ENCODE measurements at places on chromosomes 12 and 14.

DNA sequence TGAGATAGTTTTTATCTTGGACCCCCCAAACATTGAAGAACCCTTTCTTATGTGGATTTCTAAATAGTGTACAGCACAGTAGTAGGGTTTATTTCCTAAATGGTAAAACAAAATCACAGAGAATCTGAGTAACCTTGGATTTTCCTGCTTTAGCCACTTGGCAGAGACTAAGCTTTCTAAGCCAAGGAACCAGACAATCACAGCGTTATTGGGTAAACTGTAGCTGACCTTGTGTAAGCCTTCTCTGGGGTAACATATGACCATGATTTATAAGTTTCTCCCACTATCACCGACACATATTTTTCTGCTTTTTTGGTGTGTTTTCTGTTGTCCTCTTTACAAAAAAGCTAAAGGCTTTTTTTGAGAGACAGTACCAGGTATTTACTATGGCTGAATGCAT lies 136.3 kb upstream of the PZP start:
- H3K27me3 ChIP-seq = no peaks in the 10 kb centered on the region
- no peaks in the 10 kb centered on the region for H3K4me1 ChIP-seq
- H3K27ac ChIP-seq = no peak overlapping the region
- no peaks in the 10 kb centered on the region for H3K36me3 ChIP-seq
- no peak overlapping the region for H3K4me3 ChIP-seq

DNA sequence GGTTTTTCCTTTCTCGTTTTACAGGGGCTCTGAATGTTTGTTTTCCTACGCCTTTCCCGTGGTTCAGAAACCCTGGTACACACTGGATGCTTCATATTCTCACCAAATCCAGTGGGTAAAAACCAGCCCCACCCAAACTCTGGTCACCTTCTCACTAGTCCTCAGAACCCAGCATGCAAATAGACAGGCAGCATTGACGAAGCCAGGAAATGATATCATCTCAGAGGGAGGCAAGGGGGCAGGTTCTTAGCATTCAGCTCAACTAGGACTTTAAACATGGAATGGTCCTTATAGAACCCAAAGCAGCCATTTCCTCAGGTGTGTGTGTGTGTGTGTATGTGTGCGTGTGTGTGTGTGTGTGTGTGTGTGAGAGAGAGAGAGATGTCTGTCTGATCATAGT lies 142.0 kb downstream of the KCNK10 start:
- H3K27me3 ChIP-seq = peaks cover 2% of the 10 kb centered on the region
- H3K36me3 ChIP-seq = no peaks in the 10 kb centered on the region
- H3K4me3 ChIP-seq = no peak overlapping the region
- H3K4me1 ChIP-seq = no peaks in the 10 kb centered on the region
- DNase-seq = no peak
- no peak overlapping the region for H3K27ac ChIP-seq

DNA sequence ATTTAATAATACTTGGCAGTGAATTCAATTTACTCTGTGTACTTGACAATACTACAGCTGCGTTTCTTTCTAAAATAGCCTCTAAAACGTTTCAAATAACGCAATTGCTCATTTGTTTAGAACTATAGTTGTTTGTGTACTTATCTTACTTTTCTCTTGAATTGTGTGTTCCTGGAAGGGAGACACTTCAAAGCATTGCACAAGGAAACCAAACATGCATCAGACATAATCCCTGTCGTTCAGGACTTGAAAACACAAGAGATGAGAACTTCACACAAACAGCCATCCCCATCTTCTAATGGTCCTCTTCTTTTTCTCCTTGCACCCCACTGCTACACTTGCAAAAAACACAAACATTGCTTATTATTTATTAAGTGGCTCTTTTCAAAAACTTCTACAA lies 38.5 kb downstream of the PTGER2 start:
- H3K36me3 ChIP-seq = no peaks in the 10 kb centered on the region
- no peaks in the 10 kb centered on the region for H3K4me1 ChIP-seq
- no peak overlapping the region for H3K4me3 ChIP-seq
- H3K27ac ChIP-seq = no peak overlapping the region
- no peaks in the 10 kb centered on the region for H3K27me3 ChIP-seq
- no peak for DNase-seq

GRCh38 chr12:121145221-121145620 lies 12.5 kb downstream of the P2RX7 start:
- H3K4me1 ChIP-seq = no peaks in the 10 kb centered on the region
- no peaks in the 10 kb centered on the region for H3K36me3 ChIP-seq
- no peak overlapping the region for H3K4me3 ChIP-seq
- H3K27ac ChIP-seq = no peak overlapping the region

DNA sequence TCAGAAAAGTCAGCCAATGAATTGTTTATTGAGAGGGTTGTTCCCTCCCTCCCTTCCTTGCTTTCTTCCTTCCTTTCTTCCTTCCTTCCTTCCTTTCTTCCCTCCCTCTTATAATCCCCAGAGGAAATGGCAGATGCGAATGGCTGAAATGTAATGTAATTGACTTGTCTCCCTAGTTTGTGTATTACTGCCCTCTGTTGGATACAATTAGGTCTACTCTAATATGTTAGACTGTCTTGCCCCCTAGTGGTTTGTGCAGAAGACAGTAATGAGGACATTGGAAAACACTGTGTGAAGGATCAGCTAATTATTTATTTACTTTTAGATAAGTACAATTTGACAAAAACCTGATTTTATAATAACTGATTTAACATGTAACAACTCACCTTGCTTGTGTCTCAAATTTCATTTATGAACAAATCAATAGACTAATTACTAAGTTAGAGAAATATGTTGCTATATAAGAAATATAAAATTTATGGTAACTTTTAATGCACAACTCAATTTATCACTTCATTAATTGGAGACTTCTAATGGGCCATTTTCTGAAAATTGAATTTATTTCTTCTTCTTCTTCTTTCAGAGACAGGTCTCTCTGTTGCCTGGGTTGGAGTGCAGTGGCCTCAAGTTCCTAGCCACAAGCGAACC lies 229.8 kb upstream of the LRIG3 start:
- no peaks in the 10 kb centered on the region for H3K36me3 ChIP-seq
- peak; percentile 71 for DNase-seq
- H3K4me1 ChIP-seq = no peaks in the 10 kb centered on the region

DNA sequence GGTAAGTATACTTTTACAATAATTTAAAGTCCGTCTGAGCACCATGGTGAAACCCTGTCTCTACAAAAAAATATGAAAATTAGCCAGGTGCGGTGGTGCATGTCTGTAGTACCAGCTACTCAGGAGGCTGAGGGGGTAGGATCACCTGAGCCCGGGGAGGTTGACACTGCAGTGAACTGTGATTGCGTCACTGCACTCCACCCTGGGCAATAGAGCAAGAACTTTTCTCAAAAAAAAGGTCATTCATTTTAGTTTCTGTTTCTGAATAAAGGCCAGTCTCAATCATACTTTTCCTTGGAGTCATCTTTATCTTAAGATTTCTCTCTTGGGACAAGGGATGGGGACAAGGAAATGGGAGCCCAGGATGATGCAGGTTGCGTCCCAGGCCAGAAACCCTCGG lies 12.9 kb downstream of the ANKRD13A start:
- H3K27ac ChIP-seq = no peak overlapping the region
- H3K4me3 ChIP-seq = no peak overlapping the region
- H3K4me1 ChIP-seq = no peaks in the 10 kb centered on the region
- H3K27me3 ChIP-seq = no peaks in the 10 kb centered on the region
- no peaks in the 10 kb centered on the region for H3K36me3 ChIP-seq

- no peaks in the 10 kb centered on the region for H3K27me3 ChIP-seq
- H3K36me3 ChIP-seq = no peaks in the 10 kb centered on the region
- no peak for DNase-seq
- H3K4me3 ChIP-seq = no peak overlapping the region
- H3K4me1 ChIP-seq = no peaks in the 10 kb centered on the region
These were observed 38.1 kb downstream of the SMOC1 start for GRCh38 chr14:69917287-69917686.

GRCh38 chr12:58888131-58888783 lies 32.0 kb downstream of the LRIG3 start:
- no peak overlapping the region for H3K4me3 ChIP-seq
- no peaks in the 10 kb centered on the region for H3K4me1 ChIP-seq
- H3K27me3 ChIP-seq = no peaks in the 10 kb centered on the region
- no peak for DNase-seq
- peaks cover 15% of the 10 kb centered on the region for H3K36me3 ChIP-seq
- H3K27ac ChIP-seq = no peak overlapping the region

DNA sequence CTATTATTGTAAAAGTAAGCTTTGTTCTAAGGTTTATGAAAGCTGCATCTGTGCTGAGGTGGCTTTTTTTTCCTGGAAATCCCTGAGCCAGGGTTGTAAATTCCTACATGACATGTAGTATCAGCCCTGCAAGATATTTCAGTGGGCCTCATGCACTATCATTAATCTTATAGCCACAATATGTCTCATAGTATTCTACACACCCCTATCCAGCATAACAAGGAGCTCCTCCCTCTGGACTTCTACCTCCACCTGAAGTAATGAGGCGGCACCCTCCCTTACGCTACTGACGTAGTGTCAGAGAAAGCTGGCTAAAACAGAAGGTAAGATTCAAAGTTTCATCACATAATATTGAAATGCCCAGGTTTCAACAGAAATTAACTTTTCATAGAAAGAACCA lies 35.5 kb downstream of the SLC5A8 start:
- H3K27ac ChIP-seq = no peak overlapping the region
- no peak overlapping the region for H3K4me3 ChIP-seq
- no peaks in the 10 kb centered on the region for H3K27me3 ChIP-seq
- no peaks in the 10 kb centered on the region for H3K4me1 ChIP-seq
- no peaks in the 10 kb centered on the region for H3K36me3 ChIP-seq

DNA sequence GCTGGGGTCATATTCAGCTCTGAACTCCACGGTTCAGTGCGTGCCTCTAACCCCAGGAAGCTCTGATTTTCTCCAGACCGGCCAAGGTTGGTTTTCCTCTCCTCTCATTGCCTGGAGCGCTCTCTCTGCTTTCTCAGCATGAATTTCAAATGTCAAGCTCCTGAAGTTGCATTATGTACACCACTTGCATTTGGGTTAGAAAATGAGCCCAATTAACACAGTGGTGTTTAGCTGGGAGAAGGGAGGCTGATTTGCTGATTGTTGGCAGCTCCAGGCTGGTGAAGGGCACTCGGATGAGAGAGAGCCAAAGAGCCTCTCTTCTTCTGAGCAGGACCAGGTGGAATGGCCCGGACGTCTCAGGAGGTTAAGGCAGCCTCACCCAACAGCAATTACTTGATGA lies 570.9 kb downstream of the VRK1 start:
- no peaks in the 10 kb centered on the region for H3K36me3 ChIP-seq
- no peak overlapping the region for H3K4me3 ChIP-seq
- no peaks in the 10 kb centered on the region for H3K4me1 ChIP-seq
- no peak overlapping the region for H3K27ac ChIP-seq
- H3K27me3 ChIP-seq = no peaks in the 10 kb centered on the region

GRCh38 chr12:26746121-26746714 lies 86.8 kb downstream of the ITPR2 start:
- H3K27ac ChIP-seq = no peak overlapping the region
- peak; percentile 2 for DNase-seq
- no peaks in the 10 kb centered on the region for H3K27me3 ChIP-seq
- H3K36me3 ChIP-seq = no peaks in the 10 kb centered on the region

DNA sequence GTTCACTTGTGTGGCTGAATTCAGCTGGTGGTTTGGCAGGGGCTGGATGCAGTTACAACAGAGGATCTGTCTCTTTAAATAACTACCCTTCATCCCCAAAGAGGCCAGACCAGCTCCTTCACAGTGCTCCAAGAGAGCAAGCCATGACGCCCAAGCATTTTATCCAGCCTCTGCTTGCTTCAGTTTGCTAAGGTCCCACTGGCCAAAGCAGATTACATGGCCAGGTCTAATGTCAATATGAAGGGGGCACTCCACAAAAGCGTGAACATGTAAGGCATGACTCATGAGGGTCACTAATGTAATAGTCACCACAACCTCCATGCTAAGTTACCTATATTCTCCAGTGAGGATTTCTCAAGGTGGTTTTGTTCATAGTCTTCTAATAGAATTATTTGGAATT lies 62.9 kb downstream of the MARK3 start:
- DNase-seq = no peak
- peaks cover 4% of the 10 kb centered on the region for H3K4me1 ChIP-seq
- H3K36me3 ChIP-seq = no peaks in the 10 kb centered on the region

DNA sequence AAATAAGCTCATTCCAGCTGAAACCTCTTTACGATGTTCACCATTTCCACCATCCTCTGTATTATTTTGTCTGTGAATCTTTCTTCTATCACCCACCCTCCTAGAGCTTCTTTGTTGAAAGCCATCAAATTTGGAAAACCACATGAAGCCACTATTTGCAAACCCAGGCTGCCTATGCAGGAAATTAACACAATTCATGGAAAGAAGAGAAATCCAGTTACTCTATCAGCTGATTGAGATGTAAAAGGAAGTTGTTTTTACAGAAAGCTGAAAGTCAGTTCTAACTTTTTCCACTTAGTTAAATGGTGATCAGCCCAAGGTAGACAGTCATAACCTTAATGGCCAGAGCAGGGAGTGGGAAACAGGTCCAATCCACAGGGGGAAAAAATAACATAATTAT lies 6.6 kb downstream of the RHOJ start:
- H3K27ac ChIP-seq = no peak overlapping the region
- H3K27me3 ChIP-seq = no peaks in the 10 kb centered on the region
- no peak for DNase-seq
- H3K4me1 ChIP-seq = no peaks in the 10 kb centered on the region

DNA sequence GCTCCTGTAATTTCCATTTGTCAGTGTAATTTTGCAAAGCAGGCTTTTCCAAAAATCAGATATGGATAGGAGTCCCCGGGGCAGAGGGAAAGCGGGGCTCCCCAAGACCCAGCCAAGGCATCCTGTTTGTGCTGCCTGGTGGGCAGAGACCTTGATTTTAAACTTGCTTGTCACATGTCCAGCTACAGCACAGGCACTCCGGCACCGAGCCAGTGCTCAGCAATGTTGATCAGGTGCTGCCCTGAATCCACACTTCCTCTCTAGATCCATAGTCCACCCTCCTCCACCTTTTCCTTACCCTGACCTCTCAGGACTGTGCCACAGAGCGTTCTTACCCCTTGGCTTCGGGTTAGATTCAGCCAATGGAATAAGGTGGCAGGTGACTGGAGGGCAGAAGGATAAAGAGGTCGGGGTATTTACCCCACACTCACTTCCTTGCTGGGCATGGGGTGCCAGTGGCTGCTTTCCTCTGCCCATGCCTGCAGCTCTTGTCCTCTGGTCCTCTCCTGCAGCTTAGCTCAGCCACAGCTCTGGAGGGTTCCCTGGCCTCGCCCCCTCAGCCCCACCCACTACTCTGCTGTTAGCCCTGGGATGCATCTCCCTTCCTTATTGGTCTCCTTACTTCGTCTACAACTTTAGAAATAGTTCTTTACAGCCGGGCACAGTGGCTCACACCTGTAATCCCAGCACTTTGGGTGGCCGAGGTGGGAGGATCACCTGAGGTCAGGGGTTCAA lies 80.1 kb downstream of the IRF2BPL start:
- DNase-seq = no peak
- peak overlapping the region; percentile 97 for H3K27ac ChIP-seq
- no peaks in the 10 kb centered on the region for H3K36me3 ChIP-seq
- no peaks in the 10 kb centered on the region for H3K27me3 ChIP-seq
- H3K4me1 ChIP-seq = peaks cover 45% of the 10 kb centered on the region

- peaks cover under 1% of the 10 kb centered on the region for H3K36me3 ChIP-seq
- DNase-seq = no peak
- no peak overlapping the region for H3K27ac ChIP-seq
- peaks cover 18% of the 10 kb centered on the region for H3K4me1 ChIP-seq
- no peaks in the 10 kb centered on the region for H3K27me3 ChIP-seq
These were observed 2.9 kb upstream of the KLHL42 start for GRCh38 chr12:27777141-27777540.

GRCh38 chr12:94795520-94795919 lies 145.2 kb upstream of the TMCC3 start:
- no peak for DNase-seq
- H3K27me3 ChIP-seq = no peaks in the 10 kb centered on the region
- no peak overlapping the region for H3K27ac ChIP-seq
- no peaks in the 10 kb centered on the region for H3K36me3 ChIP-seq
- H3K4me1 ChIP-seq = no peaks in the 10 kb centered on the region
- H3K4me3 ChIP-seq = no peak overlapping the region
